ENCODE measurements at places on chromosomes 7 and 10. TPM values are rescaled to one million over a fixed set of nuclear protein-coding genes. Genes with fewer than 3 reads are reported as not detected.

PPP1R17 gene
- total RNA-seq, result 2.8 TPM

CCAR1 gene
- total RNA-seq, result 35.5 TPM

PLAU gene
- total RNA-seq, result 2.1 TPM

AOAH gene
- total RNA-seq, result 5.3 TPM

CNNM1 gene
- 6.5 TPM for total RNA-seq

CNTNAP2 gene
- total RNA-seq, result 228 TPM

NSMCE4A gene
- total RNA-seq, result 35.1 TPM
